Ureter (tissue), 1 donor: ENCODE measurements at places on chromosomes 5 and 9.

DNA sequence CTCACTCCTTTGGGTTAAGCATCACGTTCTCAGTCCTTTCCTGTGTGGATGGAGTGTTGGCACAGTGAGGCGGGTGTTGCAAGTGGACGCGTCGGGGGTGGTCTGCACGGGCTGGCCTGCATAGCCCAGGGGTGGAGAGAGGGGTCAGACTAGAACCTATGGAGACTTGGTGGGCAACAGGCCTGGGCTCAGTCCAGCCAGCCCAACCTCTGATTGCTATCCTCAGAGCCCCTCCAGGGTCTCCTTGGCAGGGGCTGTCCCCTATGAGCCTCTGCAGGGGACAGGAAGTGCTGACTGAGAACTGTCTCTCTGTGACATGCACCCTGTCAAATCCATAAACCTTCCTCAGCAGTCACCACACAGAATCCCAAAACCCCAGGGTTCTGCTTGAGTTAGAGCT is 2.3 kb downstream of the DCANP1 start:
- peak; percentile 18 for DNase-seq

DNA sequence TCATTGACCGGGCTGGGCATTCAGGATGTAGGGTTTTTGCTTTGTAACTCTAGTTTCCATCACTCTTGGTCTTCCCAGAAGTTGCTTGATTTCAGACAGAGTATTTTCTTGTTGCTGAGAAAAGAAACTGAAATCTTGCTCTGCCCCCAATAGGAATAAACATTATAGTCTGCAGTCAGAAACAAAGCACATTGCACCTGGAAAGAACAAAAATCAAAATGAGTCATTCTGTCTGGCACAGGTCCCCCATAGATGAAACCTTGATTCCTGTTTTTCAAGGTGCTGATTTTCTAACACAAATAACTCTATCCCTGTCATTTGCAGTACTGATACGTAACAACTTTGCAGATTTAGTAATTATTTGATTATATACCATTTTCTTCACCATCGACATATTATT is 232.1 kb downstream of the FBXO4 start:
- no peak for DNase-seq

- no peak for DNase-seq
These were observed 204.9 kb upstream of the CDKN2B start for GRCh38 chr9:22214021-22214420.

- DNase-seq: no peak
These were observed 109.5 kb downstream of the RXRA start for GRCh38 chr9:134435550-134436378.

DNA sequence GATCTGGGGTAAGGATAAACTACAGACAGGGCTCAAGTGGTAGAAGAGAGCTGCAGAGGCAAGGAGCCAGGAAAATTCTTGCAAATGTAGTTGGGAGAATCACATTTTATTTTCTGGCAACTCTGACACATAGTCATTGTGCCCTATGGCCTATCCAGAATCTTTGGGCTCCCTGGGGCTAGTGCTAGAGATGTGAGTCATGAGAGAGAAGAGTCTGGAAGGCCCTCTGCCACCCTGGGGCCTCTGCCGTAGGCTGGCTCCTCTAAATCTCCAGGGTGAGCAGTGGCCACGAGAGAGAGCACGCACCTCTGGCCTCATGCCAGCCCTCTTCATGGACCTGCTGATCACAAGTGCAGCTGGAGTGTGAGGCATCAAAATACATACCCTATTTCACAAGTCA is 74.3 kb upstream of the SSBP2 start:
- no peak for DNase-seq

DNA sequence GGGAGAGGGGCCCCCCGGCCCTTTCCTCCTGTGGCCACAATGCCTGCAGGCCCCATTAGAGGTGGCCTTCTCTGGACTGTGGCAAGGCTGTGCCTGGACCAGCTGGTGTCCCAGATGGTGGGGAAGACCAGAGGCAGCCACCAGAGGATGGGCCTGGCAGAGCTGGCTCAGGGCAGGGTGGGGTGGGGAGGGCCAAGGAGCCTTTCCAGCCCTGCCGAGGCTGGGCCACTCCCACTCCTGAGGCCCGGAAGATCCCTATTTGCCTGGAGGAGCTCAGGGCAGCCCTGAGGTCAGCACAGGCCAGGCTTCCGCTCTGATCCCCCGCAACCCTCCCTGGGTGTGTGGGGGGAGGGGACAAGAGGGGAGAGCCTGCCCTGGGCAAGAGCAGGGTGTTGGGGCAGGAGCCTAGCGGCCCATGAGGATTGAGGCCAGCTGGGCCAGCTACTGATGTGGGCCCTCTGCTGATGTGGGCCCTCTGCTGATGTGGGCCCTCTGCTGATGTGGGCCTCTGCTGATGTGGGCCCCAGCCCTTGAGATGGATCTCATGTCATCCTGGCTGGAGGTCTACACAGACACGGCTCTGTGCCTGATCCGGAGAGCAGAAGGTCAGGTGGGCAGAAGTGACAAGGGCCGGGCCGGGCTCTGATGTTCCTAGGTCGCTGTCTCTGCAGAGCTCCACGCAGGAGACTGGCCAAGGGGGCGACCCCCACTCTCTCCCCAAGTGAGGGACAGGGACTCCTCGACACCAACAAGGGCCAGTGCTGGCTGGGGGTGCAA is 6.0 kb downstream of the MRPS2 start:
- DNase-seq: no peak
